ENCODE measurements at places on chromosomes 7 and 10.

GRCh38 chr7:90383861-90384260, 19.4 kb upstream of the CLDN12 start:
- no peak for DNase-seq

- DNase-seq: no peak
These were observed 44.2 kb upstream of the TES start for GRCh38 chr7:116166156-116166555.

- DNase-seq: no peak
These were observed 3.2 kb downstream of the GJD4 start for GRCh38 chr10:35608328-35608672.

DNA sequence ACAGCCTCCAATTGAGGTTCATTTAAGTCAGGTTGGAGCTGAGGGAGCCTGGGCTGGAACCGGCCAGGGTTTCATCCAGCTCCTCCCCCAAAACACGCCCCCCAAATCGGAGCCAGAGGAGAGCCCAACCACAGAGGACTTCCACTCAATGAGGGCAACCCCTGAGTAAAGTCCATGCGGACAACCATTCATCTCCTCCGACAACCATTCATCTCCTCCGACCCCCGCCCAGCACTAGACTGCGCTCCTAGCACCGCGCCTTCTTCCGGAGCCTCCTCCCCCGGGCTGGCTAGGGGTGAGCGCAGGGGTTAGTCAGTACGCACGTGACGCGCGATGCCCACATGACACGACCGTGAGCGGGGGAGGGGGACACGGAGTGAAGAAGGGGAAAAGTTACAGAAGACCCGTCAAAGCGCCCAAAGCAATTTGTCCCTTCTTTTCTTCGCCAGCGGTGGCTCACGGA, 1.4 kb downstream of the MAGI2 start:
- peak; percentile 52 for DNase-seq

- DNase-seq: no peak
These were observed 215.0 kb downstream of the GRID1 start for GRCh38 chr10:86151613-86152012.

- no peak for DNase-seq
These were observed 764 bp upstream of the TCF7L2 start for GRCh38 chr10:112949143-112949823.

- DNase-seq: no peak
These were observed 111.7 kb downstream of the PARP12 start for GRCh38 chr7:139950881-139951525.

DNA sequence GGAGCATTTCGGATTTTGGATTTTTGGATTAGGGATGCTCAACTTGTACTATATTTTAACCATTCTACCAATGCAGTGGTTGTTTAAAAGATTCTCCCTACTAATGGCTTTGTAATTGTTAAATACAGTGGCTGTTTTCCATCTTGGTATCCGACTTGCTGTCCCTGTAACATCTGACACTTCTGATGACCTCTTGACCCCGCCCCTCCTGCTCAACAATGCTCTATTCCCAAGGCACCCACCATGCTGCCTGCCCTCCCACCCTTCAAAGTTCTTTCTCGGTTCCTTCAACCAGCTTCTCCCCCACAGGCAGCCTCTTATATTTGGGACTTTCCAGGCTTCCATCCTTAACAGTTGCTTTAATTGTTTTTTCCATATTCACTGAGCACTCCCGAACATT, 2.0 kb downstream of the PRTFDC1 start:
- no peak for DNase-seq

DNA sequence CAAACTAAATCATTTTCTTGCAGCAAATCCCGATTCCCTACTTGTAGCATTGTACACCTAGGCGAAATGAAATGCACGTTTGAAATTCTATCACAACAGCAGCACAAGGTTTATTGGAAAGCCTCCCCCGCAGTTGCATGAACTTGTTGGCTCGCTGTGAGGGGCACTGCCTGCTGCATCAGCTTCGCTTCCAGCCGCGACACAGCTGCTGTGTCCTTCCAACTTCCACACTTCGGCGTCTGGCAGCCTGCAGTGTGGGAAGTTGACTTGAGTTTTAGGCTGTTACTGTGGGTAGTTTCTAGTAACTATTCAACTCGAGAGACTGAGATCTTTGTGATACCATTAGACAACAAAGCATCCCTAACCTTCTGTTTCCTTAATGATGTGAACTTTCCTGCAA, 315.8 kb upstream of the TPK1 start:
- no peak for DNase-seq

DNA sequence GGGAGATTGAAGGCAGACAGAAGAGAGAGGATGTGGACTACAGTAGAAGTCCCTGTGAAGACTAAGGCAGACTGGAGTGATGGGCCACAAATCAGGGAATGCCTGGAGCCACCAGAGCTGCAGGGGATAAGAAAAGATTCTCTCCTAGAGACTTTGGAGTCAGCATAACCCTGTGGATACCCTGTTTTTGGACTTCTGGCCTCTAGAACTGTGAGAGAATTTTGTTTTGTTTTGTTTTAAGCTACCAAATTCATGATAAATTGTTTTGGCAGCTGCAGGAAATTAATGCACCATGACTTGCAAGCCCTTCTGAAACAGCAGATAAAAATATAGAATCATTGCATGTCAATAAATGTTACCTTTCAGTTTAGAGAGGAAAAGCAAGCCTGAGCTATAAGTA, 41.3 kb downstream of the INHBA start:
- no peak for DNase-seq

DNA sequence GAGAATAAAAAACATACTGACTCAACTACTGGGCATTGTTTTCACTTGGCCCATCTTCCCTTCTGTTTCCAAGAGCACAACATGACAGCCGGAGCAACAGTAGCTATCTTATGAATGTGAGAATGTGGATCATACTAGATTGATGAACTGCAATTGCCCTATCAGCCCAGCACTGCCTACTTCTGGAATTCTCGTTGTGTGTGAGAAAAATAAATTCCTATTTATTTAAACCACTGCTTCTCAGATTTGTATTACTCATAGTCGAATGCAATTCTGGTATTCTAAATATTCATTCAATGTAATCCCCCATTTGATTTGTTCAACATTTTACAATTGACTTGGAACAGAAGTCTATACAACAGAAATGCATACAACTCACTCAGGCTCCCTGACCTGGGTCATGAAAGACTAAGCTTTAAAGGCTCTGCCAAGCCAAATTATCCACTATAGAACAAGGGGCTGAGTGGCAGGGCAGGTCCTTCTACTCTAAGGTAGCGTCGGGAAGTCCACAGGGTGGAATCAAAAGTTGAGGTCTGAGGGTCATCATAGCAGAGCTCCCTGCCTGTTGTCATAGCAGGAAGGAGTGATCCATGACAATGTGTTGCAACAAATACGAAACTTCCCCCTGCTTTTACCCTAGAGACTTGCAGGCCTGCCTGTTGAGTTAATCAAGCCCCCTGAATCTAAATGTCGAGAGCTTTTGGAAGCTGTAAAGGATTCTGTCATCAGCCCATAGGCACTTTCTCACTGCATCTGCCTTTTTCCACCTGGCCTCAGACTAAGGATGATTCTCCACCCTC, 12.4 kb upstream of the JAZF1 start:
- no peak for DNase-seq

DNA sequence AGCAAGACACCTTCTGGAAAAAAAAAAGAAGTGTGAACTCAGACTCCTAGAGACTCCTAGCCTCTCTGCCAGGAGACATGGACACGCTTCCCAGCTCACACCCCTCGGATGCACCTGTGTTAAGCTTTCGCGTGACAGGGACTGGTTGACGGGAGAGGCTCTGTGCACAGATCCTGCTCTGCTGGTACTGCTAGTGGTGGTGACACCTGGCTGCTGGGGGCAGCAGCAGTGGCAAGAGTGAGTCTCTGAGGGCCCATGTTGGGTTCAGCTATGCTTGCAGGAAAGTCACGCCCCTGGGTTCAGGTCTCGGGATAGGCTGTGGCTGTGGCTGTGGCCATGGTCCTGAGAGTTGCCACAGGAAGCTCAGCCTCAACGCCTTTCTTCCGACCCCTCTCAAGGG, 81.1 kb downstream of the XRCC2 start:
- DNase-seq: peak; percentile 11

DNA sequence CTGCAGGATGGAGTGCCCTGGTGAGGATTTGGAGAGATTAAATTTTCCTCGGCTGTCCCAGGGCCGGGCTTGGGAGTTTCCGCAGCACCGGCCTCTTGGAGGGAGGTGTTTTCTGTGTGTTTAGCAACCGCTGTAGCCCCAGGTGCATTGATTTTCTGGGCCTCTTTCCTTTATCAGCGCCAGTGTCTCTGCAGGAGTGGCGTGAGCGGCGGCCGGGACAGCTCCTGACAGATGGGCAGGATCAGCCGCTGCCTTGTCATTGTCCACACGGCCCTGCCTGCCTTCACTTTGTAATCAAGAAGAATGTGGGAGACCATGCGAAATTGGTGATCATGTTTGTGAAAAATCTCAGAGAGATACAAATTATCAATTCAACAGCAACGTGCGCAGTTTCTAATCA, 32.4 kb downstream of the NKX6-2 start:
- DNase-seq: peak; percentile 51

- DNase-seq: no peak
These were observed 93.0 kb downstream of the NHLRC2 start for GRCh38 chr10:113947184-113948041.

DNA sequence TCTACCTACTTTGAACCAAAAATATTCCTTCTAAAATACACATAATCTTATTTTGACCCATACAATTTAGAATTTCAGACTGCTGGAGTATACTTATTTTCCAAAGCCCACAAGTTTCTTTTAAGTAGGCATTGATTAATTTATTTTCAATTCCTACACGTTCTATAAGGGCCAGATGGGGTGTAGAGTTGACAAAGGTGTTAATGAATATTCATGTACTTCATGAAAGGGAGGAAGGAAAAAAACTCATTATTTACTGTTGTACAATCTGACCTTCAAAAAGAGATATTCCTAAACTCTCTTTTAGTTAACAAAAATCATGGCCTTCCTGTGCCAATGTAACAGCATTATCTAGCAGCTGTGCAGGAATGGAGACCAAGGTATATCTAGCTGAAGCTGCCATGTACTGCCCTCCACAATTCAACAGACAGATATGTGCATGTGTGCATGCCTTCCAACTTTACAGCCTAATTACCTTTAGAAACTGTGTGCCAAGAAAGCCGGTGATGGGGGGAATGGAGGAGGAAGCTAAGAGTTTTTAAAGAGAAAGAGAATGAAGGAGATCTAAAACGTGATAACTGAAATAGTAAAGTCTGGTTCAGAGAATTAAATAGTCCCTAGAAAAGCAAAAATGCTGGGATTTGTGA, 108.9 kb downstream of the UPF2 start:
- DNase-seq: no peak

- DNase-seq: peak; percentile 37
These were observed 1024.2 kb downstream of the GRM8 start for GRCh38 chr7:126228356-126229061.

- DNase-seq: no peak
These were observed 2.0 kb upstream of the BLVRA start for GRCh38 chr7:43756368-43757072.

GRCh38 chr10:36725581-36726520, 399.5 kb upstream of the ANKRD30A start:
- peak; percentile 95 for DNase-seq

GRCh38 chr7:148927123-148928045, 43.3 kb upstream of the EZH2 start:
- no peak for DNase-seq

DNA sequence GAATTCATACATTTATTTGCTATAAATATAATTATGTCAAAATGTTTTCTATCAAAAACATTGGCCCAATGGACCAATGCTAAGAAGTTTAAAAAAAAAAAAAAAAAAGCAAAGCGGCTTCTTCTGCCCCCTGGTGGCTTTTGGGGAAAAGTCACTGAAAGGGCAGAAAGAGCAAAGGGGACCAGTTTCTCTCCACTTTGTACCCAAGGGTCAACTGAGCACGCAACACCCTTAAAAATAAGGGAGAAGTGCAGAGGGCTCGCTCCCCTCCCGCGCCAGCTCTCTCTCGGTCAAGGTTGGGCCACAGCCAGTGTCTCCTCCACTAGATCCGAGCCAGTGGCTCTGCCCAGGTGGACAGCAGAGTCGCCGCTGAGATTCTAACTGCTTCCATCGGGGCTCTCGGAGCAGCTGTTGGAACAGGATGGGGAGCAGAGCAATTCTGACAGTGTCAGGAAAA, 136.4 kb upstream of the FGFR2 start:
- DNase-seq: peak; percentile 35

- no peak for DNase-seq
These were observed 79.2 kb upstream of the PTPRZ1 start for GRCh38 chr7:121793716-121794115.

- no peak for DNase-seq
These were observed 47.8 kb downstream of the COBL start for GRCh38 chr7:51268859-51269258.

GRCh38 chr10:63829573-63830149, 308.5 kb downstream of the REEP3 start:
- DNase-seq: peak; percentile 8

- DNase-seq: no peak
These were observed 55.2 kb downstream of the PWWP2B start for GRCh38 chr10:132452216-132452650.

- DNase-seq: no peak
These were observed 51.4 kb upstream of the SMNDC1 start for GRCh38 chr10:110355922-110356627.

DNA sequence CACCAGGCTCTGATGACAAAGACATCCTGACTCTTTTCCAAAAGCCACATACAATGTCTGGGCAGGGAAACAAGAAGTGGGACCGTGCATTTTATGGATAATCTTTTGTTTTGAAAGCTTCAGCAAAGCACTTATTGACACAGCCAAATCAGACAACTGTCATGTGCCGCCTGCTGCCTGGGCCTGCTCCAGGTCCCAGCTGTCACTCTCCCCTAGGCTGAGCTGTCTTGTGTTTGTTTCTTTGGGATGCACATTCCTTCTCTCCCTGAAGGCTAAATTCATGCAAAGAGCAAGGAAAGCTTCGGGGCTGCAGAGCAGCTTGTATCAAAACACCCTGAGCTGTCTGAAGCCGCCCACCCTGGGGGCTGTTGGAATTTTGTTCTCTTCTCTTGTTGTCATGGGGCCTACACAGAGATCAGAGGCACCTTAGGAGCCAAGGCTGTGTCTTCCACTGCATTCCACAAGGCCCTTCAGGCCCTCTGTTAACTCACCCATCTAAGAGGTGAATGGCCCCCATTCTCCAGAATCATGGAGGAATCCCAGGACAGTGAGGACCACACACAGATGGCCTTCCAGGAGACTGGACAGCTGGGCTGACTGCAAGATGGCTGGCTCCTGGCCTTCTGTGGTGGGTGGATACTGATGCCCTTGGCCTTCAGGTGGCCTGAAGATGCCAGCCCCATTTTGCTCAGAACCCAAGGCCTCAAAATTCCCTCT, 17.8 kb upstream of the SLC18A2 start:
- peak; percentile 92 for DNase-seq
